NCI-H774 (cell line): ENCODE measurements at places on chromosomes 13 and 19.

DNA sequence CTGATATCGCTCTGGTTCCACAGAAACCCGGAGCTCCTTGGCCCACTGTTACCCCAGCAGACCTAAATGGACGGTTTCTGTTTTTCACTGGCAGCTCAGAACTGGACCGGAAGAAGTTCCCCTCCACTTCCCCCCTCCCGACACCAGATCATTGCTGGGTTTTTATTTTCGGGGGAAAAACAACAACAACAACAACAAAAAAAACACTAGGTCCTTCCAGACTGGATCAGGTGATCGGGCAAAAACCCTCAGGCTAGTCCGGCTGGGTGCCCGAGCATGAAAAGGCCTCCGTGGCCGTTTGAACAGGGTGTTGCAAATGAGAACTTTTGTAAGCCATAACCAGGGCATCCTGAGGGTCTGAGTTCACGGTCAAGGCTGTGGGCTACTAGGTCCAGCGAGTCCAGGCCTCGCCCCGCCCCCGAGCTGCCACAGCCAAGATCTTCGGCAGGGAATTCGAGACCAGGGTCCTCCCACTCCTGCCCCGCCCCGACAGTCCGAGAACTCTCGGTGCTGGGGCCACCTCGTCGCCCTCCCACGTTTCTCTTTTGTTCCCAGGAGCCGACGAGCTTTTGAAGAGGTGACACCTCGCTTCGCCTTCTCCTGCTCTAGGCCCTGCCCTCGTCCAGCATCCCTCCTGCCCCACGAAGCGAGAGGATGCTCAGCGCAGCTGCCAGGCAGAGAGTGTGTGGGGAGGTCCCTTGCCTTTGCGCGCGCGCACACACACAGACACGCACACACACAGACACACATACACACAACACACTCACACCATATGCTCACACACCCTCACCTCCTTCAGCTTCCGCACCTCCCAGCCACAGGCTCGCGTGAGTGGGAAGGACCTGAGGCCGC, 8.8 kb downstream of the ZIC2 start:
- no peak for DNase-seq

- DNase-seq: peak; percentile 70
Measured at GRCh38 chr13:27362064-27362751, 62.2 kb upstream of the GTF3A start.

DNA sequence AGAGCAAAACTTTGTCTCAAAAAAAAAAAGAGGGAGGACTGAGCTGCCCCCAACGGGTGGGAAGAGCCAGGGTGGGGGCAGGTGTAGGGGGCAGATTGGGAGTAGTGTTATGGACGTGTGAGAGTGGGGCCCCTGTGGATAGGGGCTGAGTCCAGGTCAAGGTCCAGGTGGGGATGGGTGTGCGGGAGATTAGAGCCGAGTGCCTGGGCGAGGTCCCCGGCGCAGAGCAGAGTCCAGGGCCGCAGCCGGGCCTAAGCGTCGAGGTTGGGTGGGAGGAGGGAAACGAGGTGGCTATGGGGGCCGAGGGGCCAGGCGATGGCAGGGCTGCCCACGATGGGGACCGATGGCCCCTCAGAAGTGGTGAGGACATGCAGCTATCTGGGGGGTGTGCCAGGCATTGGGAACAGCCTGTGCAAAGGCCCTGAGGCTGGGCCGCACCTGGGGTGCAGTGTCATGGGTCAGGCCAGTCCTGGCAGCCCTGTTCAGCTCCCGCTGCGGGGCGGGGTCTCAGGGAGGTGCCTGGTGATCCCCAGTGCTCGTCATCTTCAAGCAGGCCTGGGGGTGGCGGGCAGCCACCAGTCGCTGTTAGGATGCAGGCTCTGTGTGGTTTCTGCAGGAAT, 12.3 kb upstream of the MISP start:
- no peak for DNase-seq

- no peak for DNase-seq
Measured at GRCh38 chr19:10535613-10536012, 8.1 kb upstream of the ATG4D start.

GRCh38 chr19:8302734-8303133, 5.4 kb downstream of the CD320 start:
- no peak for DNase-seq

DNA sequence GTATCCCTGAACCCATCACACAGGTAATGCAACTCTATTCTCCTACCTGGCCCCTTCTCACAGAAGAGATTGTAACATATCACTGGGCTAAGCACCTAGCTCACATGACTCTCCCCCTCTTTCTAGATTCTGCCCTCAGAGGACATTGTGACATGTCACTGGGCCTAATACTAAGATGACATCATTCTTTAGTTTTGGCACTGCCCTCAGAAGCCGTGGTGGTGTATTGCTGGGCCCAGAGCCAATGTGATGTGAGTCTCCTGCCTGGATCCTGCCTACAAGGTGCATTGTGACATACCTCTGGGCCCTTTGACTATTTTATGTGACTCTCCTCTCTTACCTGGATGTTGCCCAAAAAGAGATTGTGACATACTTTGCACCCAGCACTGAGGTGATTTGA, 21.4 kb upstream of the ZNF730 start:
- no peak for DNase-seq

- DNase-seq: no peak
Measured at GRCh38 chr19:42248270-42249148, 6.1 kb upstream of the GSK3A start.

GRCh38 chr19:52692431-52693008, 42.3 kb downstream of the ZNF611 start:
- DNase-seq: no peak

- DNase-seq: no peak
Measured at GRCh38 chr19:29636553-29637360, 28.5 kb upstream of the PLEKHF1 start.

- DNase-seq: no peak
Measured at GRCh38 chr13:112792511-112792910, 102.7 kb downstream of the ATP11A start.

DNA sequence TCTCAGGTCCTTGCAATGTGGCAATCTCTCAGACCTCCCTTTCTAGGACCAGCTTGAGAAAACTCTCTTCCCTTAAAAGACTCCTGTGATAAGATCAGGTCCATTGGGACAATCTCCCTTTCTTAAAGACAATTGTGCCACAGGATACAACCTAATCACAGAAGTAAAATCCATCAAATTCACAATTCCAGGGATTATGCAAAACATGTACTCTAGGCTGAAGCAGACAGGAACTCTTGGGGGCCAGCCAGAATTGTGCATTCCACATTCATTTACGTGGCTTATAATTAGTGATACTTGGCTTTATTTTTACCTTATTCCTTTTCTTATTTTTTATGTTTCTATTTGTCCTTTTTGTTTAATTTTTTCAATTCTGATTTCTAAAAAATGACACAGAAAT, 257.9 kb downstream of the KLF12 start:
- no peak for DNase-seq

GRCh38 chr13:46553521-46553885, 533 bp downstream of the LRCH1 start:
- DNase-seq: no peak

DNA sequence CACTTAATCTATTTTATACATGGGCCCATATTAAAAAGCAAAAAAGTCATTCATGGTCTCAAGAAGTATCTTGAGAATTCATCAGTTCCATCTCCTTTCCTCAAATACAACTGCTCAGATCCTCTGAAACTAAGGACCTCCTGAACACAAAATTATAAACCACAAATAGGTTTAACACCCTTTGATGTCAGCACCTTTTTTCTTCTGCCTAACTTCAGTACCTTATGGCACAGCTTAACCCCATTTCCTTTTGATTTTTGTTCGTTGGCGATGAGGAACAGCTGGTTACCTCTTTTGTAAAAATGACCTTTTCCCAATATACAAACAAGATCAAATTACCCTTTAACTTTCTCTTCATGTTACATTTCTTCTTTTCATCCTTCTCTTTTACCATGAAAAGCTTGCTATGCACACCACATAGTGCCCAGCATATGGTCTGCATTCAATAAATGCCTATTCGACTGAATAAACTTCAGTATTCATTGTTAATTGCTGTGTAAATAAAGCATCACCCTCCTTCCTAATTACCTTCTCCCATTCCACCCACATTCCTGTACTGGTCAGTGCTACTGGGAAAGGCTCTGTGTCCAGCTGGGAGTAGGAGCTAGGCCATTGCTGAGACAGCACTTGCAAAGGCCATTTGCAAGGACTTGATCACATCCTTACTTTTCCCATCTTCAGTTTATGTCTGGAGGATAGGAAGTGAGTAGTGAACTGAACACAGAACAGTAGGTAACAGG, 317.9 kb downstream of the SHISA2 start:
- DNase-seq: no peak

GRCh38 chr19:54420383-54421168, 5.3 kb downstream of the TTYH1 start:
- no peak for DNase-seq

DNA sequence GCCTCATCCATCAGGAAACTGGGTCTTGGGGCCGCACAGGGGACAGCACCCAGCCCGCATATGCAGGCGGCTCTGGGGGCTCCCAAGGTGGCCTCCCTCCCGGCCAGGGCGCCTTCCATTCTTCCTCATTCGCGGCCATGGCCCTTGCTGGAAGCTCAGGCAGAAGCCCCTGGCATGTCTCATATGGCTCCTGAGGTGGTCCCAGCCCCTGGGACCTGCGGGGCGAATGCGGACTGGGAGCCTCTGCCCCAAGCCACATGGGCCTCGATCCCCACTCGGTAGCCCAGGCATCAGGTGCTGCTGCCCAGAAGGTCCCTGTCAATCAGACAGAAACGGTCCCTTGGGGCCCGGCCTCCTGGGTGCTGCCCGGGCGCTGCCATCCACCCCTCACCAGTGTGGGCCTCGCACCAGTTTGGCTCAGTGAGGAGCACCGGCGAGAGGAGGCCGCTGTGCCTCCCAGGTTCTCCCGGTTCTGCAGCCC, 301.6 kb downstream of the TEX29 start:
- DNase-seq: no peak

DNA sequence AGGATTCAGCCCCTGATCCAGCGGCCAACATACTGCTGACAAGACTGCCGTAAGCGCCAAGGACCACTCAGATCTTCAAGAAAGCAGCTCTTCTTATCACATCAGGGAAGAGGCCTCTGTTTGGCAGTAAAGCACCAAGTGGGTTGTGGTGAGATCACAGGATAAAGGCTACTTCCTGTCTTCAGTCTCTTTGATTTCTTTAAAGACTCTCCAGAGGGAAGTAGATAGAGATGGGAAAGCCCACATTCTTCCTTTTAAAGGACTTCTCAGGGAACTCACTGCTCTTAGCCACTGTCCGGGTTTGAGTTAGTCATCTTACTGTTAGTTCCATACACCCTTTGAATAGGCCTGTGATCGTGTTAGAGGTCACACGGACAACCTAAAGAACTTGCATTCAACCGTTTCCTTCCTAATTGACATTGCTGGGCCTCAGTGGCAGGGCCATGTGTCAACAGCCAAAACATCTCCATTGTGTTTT, 47.2 kb upstream of the POMP start:
- no peak for DNase-seq

DNA sequence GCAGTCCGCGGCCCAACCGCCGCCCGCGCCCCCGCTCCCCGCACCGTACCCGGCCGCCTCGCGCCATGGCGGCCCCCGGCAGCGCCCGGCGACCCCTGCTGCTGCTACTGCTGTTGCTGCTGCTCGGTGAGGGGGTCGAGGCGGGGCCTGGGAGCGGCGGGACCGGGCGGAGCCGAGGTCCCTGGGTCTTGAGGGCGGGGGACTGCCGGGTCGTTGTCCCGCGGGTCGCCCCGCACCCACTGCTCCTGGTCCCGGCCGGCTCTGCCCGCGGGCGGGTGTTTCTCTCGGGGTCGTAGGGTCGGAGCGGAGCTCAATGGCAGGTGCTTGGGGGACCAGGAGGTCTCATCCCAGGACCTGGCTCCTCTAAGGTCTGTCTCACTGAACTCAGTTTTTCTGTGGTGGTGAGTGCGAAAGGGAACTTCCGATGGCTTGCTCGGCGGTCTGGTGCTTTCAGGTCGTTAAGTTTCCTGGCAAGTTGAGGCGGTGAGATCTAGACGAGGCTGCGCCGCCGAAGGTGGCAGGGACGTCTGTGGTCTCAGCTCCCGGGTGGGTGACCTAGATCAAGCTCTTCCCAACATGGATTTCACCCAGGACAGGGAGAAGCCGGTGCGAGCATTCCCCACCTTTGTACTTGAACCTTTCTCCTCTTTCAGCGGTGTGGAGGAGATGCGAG, 467 bp downstream of the LAMP1 start:
- no peak for DNase-seq

- DNase-seq: no peak
Measured at GRCh38 chr13:23668562-23668961, 98.3 kb downstream of the TNFRSF19 start.

GRCh38 chr13:83878691-83879430, 3.4 kb downstream of the SLITRK1 start:
- DNase-seq: no peak

GRCh38 chr13:27151798-27152599, 19.6 kb downstream of the USP12 start:
- DNase-seq: no peak

GRCh38 chr13:39784347-39784746, 128.9 kb downstream of the COG6 start:
- DNase-seq: no peak

- no peak for DNase-seq
Measured at GRCh38 chr13:18212873-18213272, 968.8 kb downstream of the TUBA3C start.

GRCh38 chr13:59863621-59864020, 300.1 kb downstream of the DIAPH3 start:
- no peak for DNase-seq

DNA sequence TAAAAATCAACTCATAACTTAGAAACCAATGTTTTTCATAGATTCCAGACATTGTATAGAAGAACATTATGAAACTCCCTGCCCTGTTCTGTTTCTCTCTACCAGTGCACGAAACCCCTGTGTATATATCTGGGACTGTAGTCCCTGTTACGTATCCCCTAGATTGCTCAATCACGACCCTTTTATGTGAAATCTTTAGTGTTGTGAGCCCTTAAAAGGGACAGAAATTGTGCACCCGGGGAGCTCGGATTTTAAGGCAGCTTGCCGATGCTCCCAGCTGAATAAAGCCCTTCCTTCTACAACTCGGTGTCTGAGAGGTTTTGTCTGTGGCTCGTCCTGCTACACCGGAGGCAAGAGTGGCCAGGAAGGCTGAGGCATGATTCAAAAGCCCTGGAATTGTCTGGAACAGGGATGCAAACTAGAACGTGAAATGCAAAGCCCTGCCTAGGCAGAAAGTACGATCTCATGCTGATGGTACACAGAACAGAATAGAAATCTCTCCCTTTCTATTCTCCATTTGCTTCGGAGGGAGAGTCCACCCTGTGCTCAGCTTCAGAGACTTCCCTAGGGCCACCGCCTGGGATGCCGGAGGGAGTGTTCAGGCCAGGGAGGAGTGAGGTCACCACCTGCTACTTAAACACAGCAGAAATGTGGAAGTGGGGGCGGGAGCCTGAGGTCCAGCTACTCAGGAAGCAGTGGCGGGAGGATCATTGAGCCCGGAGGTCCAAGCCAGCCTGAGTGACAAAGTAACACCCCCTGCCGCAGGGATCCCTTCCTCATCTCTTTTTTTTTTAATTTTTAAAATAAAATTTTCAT, 758 bp upstream of the ZNF888 start:
- no peak for DNase-seq
